ENCODE measurements at places on chromosomes 7 and 10. TPM values are rescaled to one million over a fixed set of nuclear protein-coding genes. Genes with fewer than 3 reads are reported as not detected.

Gene DNAH11
- 2.8 TPM for total RNA-seq

Gene TSPAN13
- 21.7 TPM for total RNA-seq

Gene GNAT3
- not detected for total RNA-seq

Gene SFMBT2
- 1.2 TPM for total RNA-seq

Gene IFIT3
- total RNA-seq = 5.3 TPM

Gene MYH16
- total RNA-seq = 1.4 TPM

Gene ELN
- total RNA-seq = 0.12 TPM

DNA sequence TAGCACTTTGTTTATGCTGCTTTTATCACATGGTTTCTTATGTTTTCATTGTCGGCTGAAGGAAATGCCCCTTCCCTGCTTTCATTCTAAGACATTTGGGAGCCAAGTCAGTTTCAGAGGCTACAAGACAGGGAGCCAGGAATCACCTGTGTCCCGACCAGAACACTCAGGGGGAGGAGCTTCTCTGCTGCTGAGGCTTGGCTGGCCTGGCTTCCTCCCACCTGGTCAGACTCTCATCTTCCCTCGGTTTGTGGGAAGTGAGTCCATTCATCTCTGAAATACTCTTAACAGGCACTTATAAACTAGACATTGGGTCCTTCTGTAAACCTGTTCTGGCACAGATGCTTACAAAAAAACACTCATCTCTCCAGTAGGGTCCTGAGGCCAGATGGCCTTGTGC is 19.6 kb upstream of the GOLGA7B start:
- DNase-seq = no peak

DNA sequence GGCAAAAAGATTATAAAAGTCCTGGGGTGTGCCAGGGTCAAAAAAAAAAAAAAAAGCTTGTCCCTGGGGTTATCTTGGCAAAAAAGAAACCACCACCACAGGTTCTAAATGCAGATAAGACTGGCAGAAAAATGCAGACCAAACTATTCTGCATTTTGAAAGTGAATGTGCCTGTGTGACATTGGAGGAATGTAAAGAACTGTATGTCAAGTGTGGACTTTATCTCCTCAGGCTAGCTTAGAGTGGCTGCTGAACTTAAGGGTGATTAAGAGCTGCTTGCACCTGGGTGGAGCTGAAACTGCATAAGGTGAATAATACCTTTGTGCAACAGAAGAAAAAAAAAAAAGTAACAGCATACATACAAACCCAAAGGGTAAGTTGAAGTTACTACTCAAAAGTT is 1.3 kb upstream of the NAPEPLD start:
- DNase-seq = no peak

DNA sequence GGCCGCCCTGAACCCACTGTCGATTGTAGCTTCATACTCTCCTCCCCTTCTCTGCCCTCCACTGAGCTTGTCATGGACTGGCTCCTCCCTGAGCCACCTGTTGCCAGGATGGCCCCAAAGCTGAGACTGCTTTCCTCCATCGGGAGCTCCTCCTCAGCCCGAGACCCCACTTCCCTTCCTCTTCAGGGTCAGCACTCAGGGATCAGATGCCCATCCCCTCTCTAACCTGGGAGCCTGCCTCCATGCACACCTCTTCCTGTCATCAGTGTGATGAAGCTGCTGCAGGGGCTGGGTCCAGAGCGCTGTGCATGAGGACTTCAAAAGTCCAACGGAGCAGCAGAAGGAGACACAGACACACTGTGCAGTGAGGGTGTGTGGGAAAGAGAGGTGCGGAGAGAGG is 201.1 kb downstream of the WDR37 start:
- DNase-seq = no peak

DNA sequence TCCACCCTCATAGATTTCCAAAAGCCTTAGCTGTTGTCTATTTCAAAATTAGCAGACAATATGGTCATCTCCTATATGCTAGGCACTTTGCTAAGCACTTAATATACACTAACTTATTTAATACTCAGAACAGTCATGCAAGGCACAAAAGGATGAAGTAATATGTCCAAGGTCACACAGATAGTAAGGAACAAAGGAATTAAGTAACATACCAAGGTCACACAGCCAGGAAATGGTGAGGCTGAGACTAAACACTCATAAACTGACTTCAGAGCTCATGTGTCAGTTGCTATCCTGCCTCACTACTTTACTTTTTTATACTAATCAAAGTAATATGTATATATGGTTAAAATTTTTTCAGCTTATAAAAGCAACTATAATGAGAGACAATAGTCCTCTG is 23.6 kb upstream of the HIBADH start:
- no peak for DNase-seq

GRCh38 chr10:132446661-132447445 is 49.9 kb downstream of the PWWP2B start:
- DNase-seq = no peak

- DNase-seq = no peak
Measured at GRCh38 chr10:125283191-125283835, 123.0 kb upstream of the CTBP2 start.

DNA sequence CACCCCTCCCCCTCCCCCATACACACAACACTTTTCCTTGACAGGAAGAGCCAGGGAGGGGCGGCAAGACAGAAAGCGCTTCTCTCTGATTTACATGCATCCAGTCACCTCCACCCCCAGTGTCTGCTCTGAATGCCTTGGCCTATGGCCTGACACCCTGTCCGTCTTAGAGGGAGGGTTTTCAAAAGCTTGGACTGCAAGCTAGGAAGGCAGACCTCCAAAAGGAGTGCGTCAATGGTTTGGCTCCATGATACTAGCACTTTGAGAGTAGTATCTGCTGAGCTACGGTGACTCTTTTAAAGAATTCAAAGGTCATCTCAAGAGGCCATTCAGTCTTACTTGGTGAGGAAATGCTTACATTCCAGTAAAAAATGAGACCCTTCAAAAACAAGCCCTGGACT is 20.3 kb upstream of the PAX2 start:
- DNase-seq = no peak

DNA sequence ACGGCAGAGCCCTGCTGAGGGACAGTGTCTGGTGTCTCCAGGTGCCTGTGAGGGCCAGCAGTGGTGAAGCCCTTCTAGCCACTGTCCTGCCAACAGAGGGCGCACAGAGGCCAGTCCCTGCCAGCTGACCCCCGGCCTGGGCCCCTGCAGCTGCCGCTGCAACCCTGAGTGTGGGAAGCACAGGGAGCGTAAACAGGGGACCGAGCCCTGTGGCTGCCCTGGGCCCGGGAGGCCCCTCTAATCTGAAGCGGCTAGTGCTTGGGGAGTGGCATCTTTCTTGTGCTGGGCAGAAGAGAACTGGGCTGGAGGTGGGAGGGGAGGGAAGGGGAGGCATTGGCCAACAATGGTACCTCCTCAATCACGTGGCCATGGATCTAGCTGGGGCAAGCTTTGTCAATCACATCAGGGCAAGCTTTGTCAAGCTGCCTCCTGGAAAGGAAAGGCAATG is 34.6 kb downstream of the TRIM8 start:
- DNase-seq = no peak

DNA sequence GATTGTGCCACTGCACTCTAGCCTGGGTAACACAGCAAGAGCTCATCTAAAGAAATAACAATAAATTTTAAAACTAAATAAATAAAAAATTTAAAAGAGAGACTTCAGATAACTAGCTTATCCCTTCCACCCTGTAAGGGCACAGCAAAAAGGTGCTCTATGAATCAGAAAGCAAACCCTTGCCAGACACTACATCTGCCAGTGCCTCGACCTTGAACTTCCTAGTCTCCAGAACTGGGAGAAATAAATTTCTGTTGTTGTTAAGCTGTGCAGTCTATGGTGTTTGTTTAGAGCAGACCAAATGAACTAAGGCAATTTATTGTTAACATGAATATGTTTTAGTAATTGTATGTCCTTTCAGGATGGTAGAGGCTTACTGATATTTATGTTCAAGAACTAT is 174.9 kb upstream of the TRIM24 start:
- no peak for DNase-seq
